ENCODE measurements at places on chromosomes 6 and 20. TPM values are rescaled to one million over a fixed set of nuclear protein-coding genes. Genes with fewer than 3 reads are reported as not detected.

DNA sequence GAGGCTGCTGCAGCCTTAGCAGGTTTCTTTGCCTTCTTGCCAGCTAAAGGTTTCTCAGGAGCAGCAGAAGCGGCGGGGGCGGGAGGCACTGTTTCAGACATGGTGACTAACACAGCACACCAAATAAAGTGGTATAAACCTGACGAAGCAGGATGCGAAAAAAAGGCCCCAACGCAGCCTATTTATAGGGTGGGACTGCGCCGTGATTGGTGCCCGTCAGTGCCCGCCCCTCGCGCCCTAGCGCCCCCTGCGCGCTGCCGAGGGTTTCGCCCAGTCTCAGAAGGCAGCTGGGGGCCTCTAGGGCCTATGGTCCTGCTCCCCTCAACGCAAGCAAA, 55.0 kb downstream of the TRIM38 start:
- no peaks in the 10 kb centered on the region for H3K27me3 ChIP-seq
- peak; percentile 93 for DNase-seq
- H3K36me3 ChIP-seq = peaks cover 20% of the 10 kb centered on the region
- no peaks in the 10 kb centered on the region for H3K4me1 ChIP-seq

GRCh38 chr6:30212865-30213666, at the start of gene TRIM26:
TRIM26 (minus strand) TSS chr6:30213406; CDS start chr6:30199103, 14,303 bp downstream.
- H3K27me3 ChIP-seq = no peaks in the 10 kb centered on the region
- H3K27ac ChIP-seq = peak within 1 kb of the TSS; percentile 96
- peaks cover 34% of the 10 kb centered on the region for H3K4me1 ChIP-seq
- peaks cover 22% of the 10 kb centered on the region for H3K36me3 ChIP-seq
- H3K4me3 ChIP-seq = peak within 1 kb of the TSS; percentile 90
- DNase-seq = peak; percentile 98

GRCh38 chr20:10610251-10610650, 63.5 kb downstream of the JAG1 start:
- no peak overlapping the region for H3K4me3 ChIP-seq
- no peaks in the 10 kb centered on the region for H3K27me3 ChIP-seq
- H3K27ac ChIP-seq = peak overlapping the region; percentile 57
- H3K4me1 ChIP-seq = peaks cover 3% of the 10 kb centered on the region
- peaks cover 7% of the 10 kb centered on the region for H3K36me3 ChIP-seq
- DNase-seq = no peak

GRCh38 chr20:62405108-62405980, 1.7 kb downstream of the CABLES2 start:
- no peaks in the 10 kb centered on the region for H3K27me3 ChIP-seq
- H3K27ac ChIP-seq = no peak overlapping the region
- DNase-seq = peak; percentile 72
- H3K36me3 ChIP-seq = peaks cover 7% of the 10 kb centered on the region

- H3K36me3 ChIP-seq = peaks cover 24% of the 10 kb centered on the region
- H3K27me3 ChIP-seq = no peaks in the 10 kb centered on the region
- DNase-seq = no peak
These were observed at the start of gene TPMT for GRCh38 chr6:18154507-18155149. TPMT (minus strand) TSS chr6:18155077; CDS start chr6:18149127, 5,950 bp downstream.

GRCh38 chr6:34059136-34059731, 86.7 kb downstream of the GRM4 start:
- H3K27ac ChIP-seq = no peak overlapping the region
- no peak overlapping the region for H3K4me3 ChIP-seq
- peaks cover 7% of the 10 kb centered on the region for H3K4me1 ChIP-seq
- no peak for DNase-seq

DNA sequence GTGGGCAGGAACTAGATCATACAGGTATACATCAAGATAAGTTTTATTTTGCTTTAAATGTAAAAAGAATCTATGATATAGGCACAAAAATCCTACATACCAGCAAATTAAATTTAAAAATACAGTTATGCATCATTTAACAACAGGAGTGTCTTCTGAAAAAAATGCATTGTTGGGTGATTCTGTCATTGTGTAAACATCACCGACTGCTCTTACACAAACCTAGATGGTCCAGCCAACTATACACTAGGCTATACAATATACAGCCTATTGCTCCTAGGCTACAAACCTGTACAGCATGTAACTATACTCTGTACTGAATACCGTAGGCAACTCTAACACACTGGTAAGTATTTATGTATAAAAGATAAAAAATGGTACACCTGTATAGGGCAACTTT, 139.4 kb downstream of the RNGTT start:
- H3K27ac ChIP-seq = no peak overlapping the region
- H3K4me3 ChIP-seq = no peak overlapping the region
- DNase-seq = peak; percentile 37
- no peaks in the 10 kb centered on the region for H3K4me1 ChIP-seq
- H3K36me3 ChIP-seq = no peaks in the 10 kb centered on the region

- H3K27ac ChIP-seq = no peak overlapping the region
- peaks cover 14% of the 10 kb centered on the region for H3K4me1 ChIP-seq
- H3K27me3 ChIP-seq = no peaks in the 10 kb centered on the region
- DNase-seq = no peak
- no peaks in the 10 kb centered on the region for H3K36me3 ChIP-seq
- H3K4me3 ChIP-seq = no peak overlapping the region
These were observed 67.2 kb downstream of the PKIB start for GRCh38 chr6:122677406-122677805.

GRCh38 chr20:64179805-64180204, 15.6 kb downstream of the MYT1 start:
- H3K36me3 ChIP-seq = no peaks in the 10 kb centered on the region
- peaks cover 56% of the 10 kb centered on the region for H3K27me3 ChIP-seq
- no peak overlapping the region for H3K27ac ChIP-seq

DNA sequence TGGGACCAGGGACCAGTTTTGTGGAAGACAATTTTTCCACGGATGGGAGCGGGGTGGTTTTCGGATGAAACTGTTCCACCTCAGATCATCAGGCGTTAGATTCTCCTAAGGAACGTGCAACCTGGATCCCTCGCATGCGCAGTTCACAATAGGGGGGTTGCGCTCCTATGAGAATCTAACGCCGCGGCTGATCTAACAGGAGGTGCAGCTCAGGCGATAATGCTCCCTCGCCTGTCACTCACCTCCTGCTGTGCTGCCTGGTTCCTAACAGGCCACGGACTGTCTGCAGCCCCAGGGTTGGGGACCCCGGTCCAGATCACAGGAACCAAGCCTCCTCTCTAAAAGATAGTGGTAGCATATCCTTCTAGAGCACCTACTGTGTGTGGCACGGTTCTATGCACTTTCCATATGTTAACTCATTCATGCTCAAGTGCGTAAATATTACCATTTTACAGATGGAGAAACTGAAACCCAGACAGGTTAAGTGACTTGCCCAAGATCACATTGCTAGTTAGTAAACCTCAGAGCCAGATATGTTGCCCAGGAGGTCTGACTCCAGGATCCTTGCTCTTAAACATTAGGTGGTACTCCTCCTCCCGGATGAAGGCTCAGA, 25.3 kb downstream of the SPDEF start:
- H3K27me3 ChIP-seq = no peaks in the 10 kb centered on the region
- no peak for DNase-seq
- H3K4me3 ChIP-seq = no peak overlapping the region
- H3K36me3 ChIP-seq = no peaks in the 10 kb centered on the region
- no peaks in the 10 kb centered on the region for H3K4me1 ChIP-seq
- no peak overlapping the region for H3K27ac ChIP-seq

DNA sequence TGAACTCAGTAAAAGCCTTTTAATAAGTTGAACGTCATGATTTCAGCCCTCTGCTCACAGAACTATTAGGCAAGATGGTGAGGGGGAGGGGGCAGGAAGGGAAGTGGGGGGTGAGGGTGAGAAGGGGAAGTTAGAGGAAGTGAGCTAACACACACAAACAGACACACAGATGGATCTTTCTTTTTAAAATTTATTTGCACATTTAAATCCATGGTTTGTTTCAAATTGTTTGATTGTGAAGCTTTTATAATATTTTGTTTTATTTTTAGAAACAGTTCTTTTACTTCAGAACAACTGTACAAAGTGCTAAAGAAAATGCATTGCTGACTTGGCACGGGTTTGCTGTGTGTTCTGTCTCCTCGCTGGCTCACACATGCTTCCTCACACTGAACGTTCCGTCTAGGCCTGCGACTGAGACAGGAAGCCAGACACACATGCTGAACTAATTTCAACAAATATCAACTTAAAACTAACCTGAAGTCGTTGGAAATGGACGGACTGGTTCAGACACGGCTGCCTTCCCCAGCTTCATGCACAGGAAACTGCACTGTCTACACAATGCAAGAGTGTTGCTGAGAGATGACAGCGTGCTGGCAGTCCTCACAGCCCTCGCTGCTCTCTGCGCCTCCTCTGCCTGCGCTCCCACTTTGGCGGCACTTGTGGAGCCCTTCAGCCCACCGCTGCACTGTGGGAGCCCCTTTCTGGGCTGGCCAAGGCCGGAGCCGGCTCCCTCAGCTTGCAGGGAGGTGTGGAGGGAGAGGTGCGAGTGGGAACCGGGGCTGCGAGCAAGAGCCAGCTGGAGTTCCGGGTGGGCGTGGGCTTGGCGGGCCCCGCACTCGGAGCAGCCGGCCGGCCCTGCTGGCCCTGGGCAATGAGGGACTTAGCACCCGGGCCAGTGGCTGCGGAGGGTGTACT, 8.1 kb upstream of the ZBP1 start:
- no peak overlapping the region for H3K4me3 ChIP-seq
- no peak overlapping the region for H3K27ac ChIP-seq
- H3K4me1 ChIP-seq = no peaks in the 10 kb centered on the region
- H3K36me3 ChIP-seq = no peaks in the 10 kb centered on the region
- peaks cover 36% of the 10 kb centered on the region for H3K27me3 ChIP-seq

MICB gene
- total RNA-seq = 4.3 TPM

AIF1 gene
- total RNA-seq = not detected

TCF15 gene
- not detected for total RNA-seq

PRR18 gene
- total RNA-seq = not detected

ZNF334 gene
- not detected for total RNA-seq

OR2H1 gene
- not detected for total RNA-seq
